Activated CD4-positive, alpha-beta T cell treated with anti-CD3 and anti-CD28 coated beads, Interleukin-2, amount 10 ng/mL, durations not matched to agents 7 days and 5 days (primary cell): ENCODE measurements at places on chromosomes 11 and 22. TPM values are rescaled to one million over a fixed set of nuclear protein-coding genes. Genes with fewer than 3 reads are reported as not detected.

DNA sequence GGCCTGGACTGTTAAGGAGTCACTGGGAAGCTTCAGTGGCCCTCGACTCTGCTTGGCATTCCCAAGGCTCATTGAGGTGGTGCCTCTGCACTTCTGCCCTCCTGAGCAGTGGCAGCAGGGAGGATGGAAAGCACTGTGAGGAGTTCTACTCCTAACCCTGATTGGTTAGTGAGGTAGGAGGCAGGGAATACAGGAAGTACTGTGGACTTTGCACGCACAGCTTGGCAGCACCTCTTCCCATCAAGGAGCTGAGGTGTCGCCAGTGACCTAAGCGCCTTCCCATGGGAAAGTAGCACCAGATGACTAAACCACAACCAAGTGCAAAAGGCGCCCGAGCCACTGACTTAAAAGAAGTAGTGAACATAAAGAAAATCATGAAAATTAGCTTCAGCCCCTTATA, 152.5 kb upstream of the CADM1 start:
- no peak overlapping the region for H3K4me3 ChIP-seq
- DNase-seq, result no peak
- H3K4me1 ChIP-seq, result no peaks in the 10 kb centered on the region
- no peak overlapping the region for H3K27ac ChIP-seq
- peaks cover 2% of the 10 kb centered on the region for H3K36me3 ChIP-seq
- H3K27me3 ChIP-seq, result peaks cover 26% of the 10 kb centered on the region

DNA sequence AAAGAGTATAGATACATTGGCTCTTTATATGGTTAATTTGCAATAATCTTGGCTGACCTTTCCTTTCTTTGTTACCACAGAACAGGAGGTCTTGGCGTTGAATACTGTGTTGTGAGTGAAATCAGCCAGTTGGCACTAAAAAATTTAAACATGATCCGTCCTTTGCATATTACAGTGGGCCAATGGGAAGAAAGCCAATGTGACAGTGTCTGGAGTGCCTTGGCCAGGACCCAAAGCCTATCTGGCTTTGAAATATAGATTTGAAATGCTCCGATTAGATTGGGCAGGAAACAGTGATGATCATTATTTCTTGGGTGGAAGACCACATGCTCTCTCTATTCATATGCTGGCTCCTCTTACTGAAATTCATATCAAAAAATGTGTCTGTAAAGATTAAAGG, 339.6 kb upstream of the ANO3 start:
- DNase-seq, result no peak
- no peaks in the 10 kb centered on the region for H3K36me3 ChIP-seq
- no peaks in the 10 kb centered on the region for H3K4me1 ChIP-seq
- no peaks in the 10 kb centered on the region for H3K27me3 ChIP-seq
- no peak overlapping the region for H3K27ac ChIP-seq

DNA sequence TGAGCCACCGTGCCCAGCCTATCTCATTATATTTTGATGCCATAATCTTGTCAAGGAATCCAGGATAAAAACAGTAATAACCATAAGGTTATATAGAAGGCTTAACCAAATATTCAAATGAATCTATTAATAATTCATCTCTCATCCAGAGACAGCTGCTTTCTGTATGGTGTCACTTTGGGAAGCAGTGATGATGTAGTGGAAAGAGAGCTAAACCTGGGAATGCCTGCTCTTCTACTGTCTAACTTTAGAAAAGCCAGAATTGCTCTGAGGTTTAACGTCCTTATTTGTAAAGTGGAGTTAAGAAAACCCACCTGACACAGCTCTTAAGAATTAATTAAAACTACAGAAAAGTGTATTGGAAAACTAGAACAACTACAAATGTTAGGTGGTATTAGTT, 29.3 kb upstream of the OR10D3 start:
- peaks cover 1% of the 10 kb centered on the region for H3K27me3 ChIP-seq
- no peaks in the 10 kb centered on the region for H3K4me1 ChIP-seq
- no peak overlapping the region for H3K27ac ChIP-seq
- H3K4me3 ChIP-seq, result no peak overlapping the region
- no peaks in the 10 kb centered on the region for H3K36me3 ChIP-seq

- no peaks in the 10 kb centered on the region for H3K27me3 ChIP-seq
- H3K4me3 ChIP-seq, result no peak overlapping the region
- H3K27ac ChIP-seq, result no peak overlapping the region
- no peak for DNase-seq
These were observed 770.6 kb downstream of the FAM181B start for GRCh38 chr11:81963018-81963417.

GRCh38 chr11:74226907-74227306, 55.8 kb downstream of the PPME1 start:
- peaks cover 5% of the 10 kb centered on the region for H3K4me1 ChIP-seq
- H3K4me3 ChIP-seq, result no peak overlapping the region
- H3K27ac ChIP-seq, result no peak overlapping the region
- H3K27me3 ChIP-seq, result no peaks in the 10 kb centered on the region
- peaks cover 29% of the 10 kb centered on the region for H3K36me3 ChIP-seq
- DNase-seq, result no peak

DNA sequence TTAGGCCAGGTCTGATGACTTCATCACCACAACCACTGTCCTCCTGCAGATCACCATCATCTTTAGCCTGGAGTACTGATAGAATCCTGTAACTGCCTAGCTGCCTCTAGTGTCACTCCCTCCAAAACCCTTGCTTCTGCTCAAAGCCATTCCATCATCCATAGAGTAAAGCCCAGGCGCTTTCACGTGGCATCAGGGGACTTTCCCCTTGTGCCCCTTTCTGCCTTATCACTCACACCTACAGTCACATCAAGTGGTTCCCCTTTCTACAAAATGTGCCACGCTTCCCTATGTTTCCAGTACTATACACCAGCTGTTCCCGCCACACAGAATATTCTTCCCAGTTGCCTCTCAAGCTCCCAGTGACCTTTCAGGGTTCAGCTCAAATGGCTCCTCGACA, 75.9 kb downstream of the MN1 start:
- H3K36me3 ChIP-seq, result no peaks in the 10 kb centered on the region
- no peak overlapping the region for H3K4me3 ChIP-seq
- no peaks in the 10 kb centered on the region for H3K4me1 ChIP-seq
- H3K27me3 ChIP-seq, result peaks cover 4% of the 10 kb centered on the region
- H3K27ac ChIP-seq, result no peak overlapping the region

DNA sequence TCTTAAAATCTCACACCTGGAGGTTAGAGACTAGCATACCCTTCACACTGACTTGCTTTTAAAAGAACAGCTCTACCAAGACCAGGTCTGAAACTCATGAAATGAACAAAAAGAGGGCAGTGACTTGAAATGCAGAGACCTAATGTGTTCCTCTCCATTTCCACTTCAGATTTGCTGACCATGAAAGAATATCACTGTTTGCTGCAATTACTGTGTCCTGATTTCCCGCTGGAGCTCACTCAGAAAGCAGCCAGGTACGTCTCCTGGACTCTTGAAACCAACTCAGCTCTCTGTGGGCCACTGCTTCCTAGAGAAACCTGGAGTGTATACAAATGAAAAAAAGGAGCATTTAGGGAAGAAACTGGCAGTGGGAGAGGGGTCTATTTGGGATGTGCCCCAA, 39.2 kb downstream of the ARFGAP2 start:
- H3K4me3 ChIP-seq, result no peak overlapping the region
- H3K27me3 ChIP-seq, result no peaks in the 10 kb centered on the region
- no peak for DNase-seq
- no peak overlapping the region for H3K27ac ChIP-seq
- H3K36me3 ChIP-seq, result peaks cover 6% of the 10 kb centered on the region
- H3K4me1 ChIP-seq, result peaks cover 5% of the 10 kb centered on the region

DNA sequence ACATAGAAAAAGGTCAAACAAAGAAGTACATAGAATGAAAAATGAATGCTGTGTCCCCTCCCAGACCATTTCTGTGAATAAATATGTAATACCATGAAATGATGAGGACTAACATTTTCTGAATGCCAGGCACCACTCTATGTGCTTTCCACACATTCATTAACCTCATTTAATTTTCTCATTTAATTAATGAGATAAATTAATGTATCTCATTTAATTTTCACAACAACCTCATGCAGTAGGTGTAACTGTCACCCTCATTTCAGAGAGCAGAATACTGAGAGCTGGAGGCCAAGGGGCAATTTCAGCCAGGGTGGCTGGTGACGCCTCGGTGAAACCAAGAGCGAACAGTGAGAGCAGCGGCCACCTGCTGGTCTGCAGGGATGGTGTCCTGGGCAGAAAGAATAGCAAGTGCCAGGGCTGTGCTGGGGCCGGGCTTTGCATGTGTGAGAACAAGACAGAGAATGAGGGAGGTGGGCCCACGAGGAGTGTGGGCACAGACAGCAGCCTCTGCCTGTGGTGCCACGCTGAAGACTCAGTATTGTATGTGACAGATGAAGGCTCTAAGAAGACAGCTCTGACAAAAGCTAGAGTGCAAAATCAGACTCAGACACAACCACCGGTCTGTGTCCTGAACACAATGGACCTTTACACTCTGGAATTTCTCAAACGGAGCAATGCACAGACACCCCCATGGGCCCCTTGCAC, 1.8 kb upstream of the SERPIND1 start:
- no peaks in the 10 kb centered on the region for H3K27me3 ChIP-seq
- peaks cover 6% of the 10 kb centered on the region for H3K4me1 ChIP-seq
- H3K36me3 ChIP-seq, result peaks cover 4% of the 10 kb centered on the region
- no peak for DNase-seq
- no peak overlapping the region for H3K4me3 ChIP-seq
- no peak overlapping the region for H3K27ac ChIP-seq

DNA sequence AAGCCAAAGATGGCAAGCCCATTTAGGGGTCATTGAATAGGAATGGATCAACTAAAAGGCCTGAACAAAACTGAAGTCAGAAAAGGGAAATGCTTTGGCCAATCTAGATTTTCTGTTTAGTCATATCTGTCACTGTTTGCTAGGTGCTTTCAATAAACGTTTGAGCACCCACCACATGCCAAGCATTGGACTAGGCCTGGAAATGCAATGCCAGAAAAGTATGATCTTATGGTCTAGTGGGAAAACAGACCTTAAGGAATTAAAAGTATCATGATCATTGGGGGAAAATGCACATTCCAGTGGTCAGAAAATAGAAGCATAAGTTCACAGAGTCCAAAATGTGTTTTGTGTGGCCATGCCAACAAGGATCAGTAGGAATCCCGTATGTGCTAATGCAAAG, 76.8 kb upstream of the BIRC3 start:
- DNase-seq, result no peak
- H3K27me3 ChIP-seq, result peaks cover 6% of the 10 kb centered on the region
- no peaks in the 10 kb centered on the region for H3K4me1 ChIP-seq
- no peak overlapping the region for H3K27ac ChIP-seq
- H3K36me3 ChIP-seq, result no peaks in the 10 kb centered on the region

GRCh38 chr11:57410287-57410686, 16.6 kb downstream of the SLC43A3 start:
- H3K4me1 ChIP-seq, result peaks cover 47% of the 10 kb centered on the region
- H3K36me3 ChIP-seq, result peaks cover 80% of the 10 kb centered on the region
- no peaks in the 10 kb centered on the region for H3K27me3 ChIP-seq
- no peak overlapping the region for H3K4me3 ChIP-seq
- peak overlapping the region; percentile 50 for H3K27ac ChIP-seq

Gene E2F8
- total RNA-seq, result 59.7 TPM

Gene SCUBE2
- 0.35 TPM for total RNA-seq

Gene CLDN5
- 0.25 TPM for total RNA-seq

Gene P2RX6
- 0.27 TPM for total RNA-seq
